Heart left ventricle (tissue), 16 donors: ENCODE measurements at places on chromosomes 2 and 18.

- peak; percentile 11 for DNase-seq
- H3K4me3 ChIP-seq = no peak overlapping the region
- no peak overlapping the region for H3K27ac ChIP-seq
- H3K27me3 ChIP-seq = peaks cover 16% of the 10 kb centered on the region
- no peaks in the 10 kb centered on the region for H3K36me3 ChIP-seq
- H3K4me1 ChIP-seq = no peaks in the 10 kb centered on the region
Observed at GRCh38 chr2:95350368-95350767, 52.1 kb upstream of the FAHD2A start.

GRCh38 chr18:51091270-51091669 is 61.3 kb downstream of the SMAD4 start:
- DNase-seq = no peak
- no peak overlapping the region for H3K4me3 ChIP-seq
- no peaks in the 10 kb centered on the region for H3K27me3 ChIP-seq
- H3K36me3 ChIP-seq = no peaks in the 10 kb centered on the region
- H3K27ac ChIP-seq = no peak overlapping the region
- no peaks in the 10 kb centered on the region for H3K4me1 ChIP-seq

DNA sequence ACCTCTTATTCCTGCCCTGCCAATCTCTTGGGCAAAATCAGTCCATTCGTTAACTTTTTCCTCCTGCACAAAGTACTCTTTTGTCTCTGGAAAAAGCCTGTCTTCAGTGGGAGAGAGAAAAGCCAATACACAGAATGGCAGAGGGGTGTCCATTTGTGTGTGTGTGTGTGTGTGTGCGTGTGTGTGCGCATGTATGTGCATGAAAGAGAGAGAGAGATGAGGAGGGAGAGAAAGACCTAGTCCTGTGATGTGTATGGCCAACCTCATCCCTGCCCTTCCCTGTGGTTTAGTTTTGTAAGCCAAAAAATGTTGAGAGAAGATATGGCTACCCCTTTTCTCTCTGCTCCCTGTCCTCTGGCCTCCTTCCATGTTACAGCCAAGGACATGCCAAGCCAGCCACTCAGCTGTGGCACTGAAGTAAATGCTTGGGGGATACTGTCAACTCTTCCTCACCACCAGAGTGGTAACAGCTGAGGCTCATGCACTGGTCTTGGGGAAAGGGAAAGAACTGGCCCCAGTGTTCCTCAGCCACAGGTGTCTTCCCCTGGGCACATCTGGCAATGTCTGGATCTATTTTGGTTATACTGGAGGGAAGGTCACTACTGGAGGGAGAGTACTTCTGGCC is 10.6 kb downstream of the SLC4A5 start:
- no peaks in the 10 kb centered on the region for H3K4me1 ChIP-seq
- no peak overlapping the region for H3K27ac ChIP-seq
- H3K36me3 ChIP-seq = peaks cover 5% of the 10 kb centered on the region
- no peaks in the 10 kb centered on the region for H3K27me3 ChIP-seq

DNA sequence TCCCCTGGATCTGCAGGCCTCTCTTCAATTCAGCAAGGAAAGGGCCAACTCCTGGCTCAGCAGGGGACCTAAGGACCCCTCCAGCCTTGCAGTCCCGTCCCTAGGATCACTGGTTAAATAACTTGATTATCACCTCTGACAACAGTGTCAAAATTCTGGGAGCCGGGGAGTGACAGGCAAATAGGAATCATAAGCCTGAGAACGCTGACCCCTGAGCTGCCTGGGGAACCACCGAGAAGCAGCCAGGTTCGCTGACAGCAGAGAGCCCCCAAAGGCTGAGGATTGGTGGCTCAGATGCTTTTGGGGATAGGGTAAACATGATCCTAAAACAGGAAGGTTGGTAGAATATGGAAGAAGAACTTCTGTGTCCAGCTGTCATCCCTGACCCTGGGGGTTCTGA is 17.5 kb upstream of the TNS1 start:
- peak; percentile 17 for DNase-seq
- H3K4me1 ChIP-seq = peaks cover 54% of the 10 kb centered on the region
- H3K4me3 ChIP-seq = no peak overlapping the region
- no peaks in the 10 kb centered on the region for H3K27me3 ChIP-seq
- H3K27ac ChIP-seq = no peak overlapping the region

DNA sequence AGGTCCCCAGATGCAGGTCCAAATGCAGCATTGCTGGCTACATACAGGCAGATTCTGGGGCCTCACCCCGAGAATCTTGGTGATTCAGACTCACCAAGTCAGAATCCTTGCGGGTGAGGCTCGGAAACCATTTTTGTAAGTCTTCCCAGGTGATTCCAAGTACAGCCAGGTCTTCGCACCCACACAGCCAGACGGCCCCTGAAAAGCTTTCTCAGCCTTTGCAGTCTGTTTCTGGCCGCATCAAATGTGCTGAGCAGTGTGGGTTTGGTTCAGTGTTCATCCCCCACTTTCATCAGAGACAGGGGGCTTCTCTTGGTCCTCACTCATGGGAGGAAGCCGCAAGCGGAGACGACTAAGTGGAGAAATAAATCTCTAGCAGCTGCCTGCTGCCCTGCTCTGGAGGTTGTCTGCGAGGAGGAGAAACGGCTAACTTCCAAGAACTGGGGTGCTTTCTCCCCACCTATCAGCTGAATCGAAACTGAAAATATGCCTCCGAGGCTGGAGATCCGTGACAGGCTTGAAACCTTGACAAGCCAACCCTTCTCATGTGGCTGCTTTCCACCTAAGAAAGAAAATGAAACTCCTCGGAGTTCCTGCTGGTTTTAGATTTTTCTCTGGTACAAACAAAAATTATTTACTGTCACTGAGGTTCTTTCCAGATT is 8.9 kb upstream of the TMEM185B start:
- DNase-seq = no peak
- peak overlapping the region; percentile 89 for H3K27ac ChIP-seq
- no peaks in the 10 kb centered on the region for H3K27me3 ChIP-seq
- H3K4me1 ChIP-seq = peaks cover 14% of the 10 kb centered on the region
- H3K36me3 ChIP-seq = no peaks in the 10 kb centered on the region
- peak overlapping the region; percentile 64 for H3K4me3 ChIP-seq

GRCh38 chr2:163155279-163155883 is 316.8 kb upstream of the KCNH7 start:
- no peak overlapping the region for H3K27ac ChIP-seq
- no peaks in the 10 kb centered on the region for H3K4me1 ChIP-seq
- H3K27me3 ChIP-seq = no peaks in the 10 kb centered on the region
- DNase-seq = no peak

DNA sequence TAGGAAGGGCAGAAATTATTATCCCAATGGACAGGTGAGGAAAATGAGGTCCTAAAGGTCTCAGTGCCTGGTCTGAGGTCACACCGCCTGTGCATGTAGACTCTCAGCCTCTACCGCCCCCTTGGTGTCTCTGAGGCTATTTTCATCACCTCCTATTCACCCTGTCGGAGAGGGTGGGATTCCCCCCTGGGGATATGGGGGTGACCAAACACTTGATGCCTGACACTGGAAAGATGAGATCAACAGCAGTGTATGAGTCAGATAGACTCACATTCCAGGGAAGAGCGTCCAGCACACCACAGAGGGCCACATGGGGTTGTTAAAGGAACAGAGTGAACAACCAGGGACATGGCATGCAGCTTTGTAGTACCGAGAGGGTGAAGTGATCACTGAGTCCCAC is 199.7 kb downstream of the SMAD2 start:
- H3K27ac ChIP-seq = no peak overlapping the region
- no peaks in the 10 kb centered on the region for H3K4me1 ChIP-seq
- no peak for DNase-seq

- H3K36me3 ChIP-seq = no peaks in the 10 kb centered on the region
- H3K4me1 ChIP-seq = no peaks in the 10 kb centered on the region
- H3K27ac ChIP-seq = peak overlapping the region; percentile 26
- H3K27me3 ChIP-seq = no peaks in the 10 kb centered on the region
- no peak for DNase-seq
- no peak overlapping the region for H3K4me3 ChIP-seq
Observed at GRCh38 chr18:73409242-73409641, 541.5 kb upstream of the NETO1 start.

- no peaks in the 10 kb centered on the region for H3K27me3 ChIP-seq
- no peak overlapping the region for H3K27ac ChIP-seq
- DNase-seq = no peak
- no peaks in the 10 kb centered on the region for H3K36me3 ChIP-seq
Observed at GRCh38 chr18:24799176-24799575, 338.7 kb downstream of the HRH4 start.
